Fibroblast of the aortic adventitia (primary cell): ENCODE measurements at places on chromosomes 16 and 17.

DNA sequence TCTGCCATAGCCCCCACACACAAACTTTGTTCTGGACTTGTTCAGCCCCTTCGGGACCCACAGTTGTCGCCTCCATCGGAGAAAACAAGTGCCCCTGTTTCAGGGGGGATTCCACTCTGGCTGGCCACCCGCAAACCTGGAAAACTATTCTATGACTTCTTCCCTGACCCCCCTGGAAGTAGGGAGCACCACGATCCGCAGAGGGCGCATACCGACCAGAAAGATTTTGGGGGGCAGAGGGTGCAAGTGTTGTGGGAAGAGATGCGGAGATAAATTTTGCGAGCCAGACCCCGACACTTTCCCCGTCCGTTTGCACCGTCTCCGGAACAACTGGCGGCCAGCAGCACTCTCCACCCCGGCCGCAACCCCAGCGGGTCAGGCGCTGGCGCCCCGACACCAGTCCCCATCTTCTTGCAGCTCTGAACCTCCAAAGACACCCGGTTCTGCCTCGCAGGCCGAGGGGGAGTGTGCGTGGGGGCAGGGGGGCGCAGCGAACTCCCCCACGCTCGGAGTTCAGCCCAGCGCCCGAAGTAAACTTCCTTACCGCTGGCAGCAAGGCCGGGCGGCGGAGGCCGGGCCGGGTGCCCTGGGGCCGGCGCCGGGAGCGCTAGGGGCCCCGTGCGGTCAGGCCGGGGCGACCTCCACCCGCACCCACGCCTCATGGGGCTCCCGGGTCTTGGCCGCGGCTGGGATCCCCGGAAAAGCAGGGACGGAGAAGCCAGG is 744 bp downstream of the SALL1 start:
- no peak for DNase-seq

GRCh38 chr17:41527063-41528023 is 765 bp downstream of the KRT19 start:
- no peak for DNase-seq

GRCh38 chr17:11240841-11241610 is at the start of gene SHISA6:
TSS of gene SHISA6 (plus strand) at chr17:11241213.
- DNase-seq = no peak

DNA sequence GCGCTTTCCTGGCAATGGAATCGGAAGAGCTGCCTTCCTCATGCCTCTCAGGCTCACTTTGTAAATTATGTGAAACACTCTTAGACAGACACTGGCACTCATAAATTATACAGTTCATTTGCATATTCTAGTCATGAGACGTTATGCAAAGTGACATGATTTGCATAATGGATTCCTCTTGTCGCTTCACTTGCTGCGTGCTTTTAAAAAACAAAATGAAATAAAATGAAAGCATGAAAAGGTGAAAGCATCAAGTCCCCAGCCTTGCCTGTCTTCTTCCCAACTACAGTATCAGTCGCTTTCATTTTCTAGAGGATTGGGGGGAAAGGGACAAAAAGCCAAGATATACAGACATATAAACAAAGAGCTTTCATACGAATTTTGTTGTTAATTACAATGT is 252.8 kb upstream of the PMFBP1 start:
- DNase-seq = no peak
